ENCODE measurements at places on chromosomes 13 and 19. TPM values are rescaled to one million over a fixed set of nuclear protein-coding genes. Genes with fewer than 3 reads are reported as not detected.

Gene FXYD1
- 152 TPM for total RNA-seq

Gene PODNL1
- total RNA-seq, result 0.09 TPM

Gene DNAAF3
- 0.13 TPM for total RNA-seq

Gene RETN
- total RNA-seq, result 2.0 TPM

Gene NBEA
- total RNA-seq, result 18.0 TPM

Gene RXFP2
- total RNA-seq, result not detected

Gene ZNF552
- total RNA-seq, result 5.5 TPM

Gene CBLC
- not detected for total RNA-seq

Gene ZNF610
- 4.3 TPM for total RNA-seq

Gene ZNF497
- total RNA-seq, result 2.2 TPM

Gene CABP5
- total RNA-seq, result not detected

Gene CEACAM4
- not detected for total RNA-seq

Gene S1PR2
- 11.2 TPM for total RNA-seq

Gene SYNGR4
- not detected for total RNA-seq

Gene MAB21L1
- 9.0 TPM for total RNA-seq

Gene ARL11
- total RNA-seq, result 0.58 TPM

Gene ZNF729
- 0.04 TPM for total RNA-seq

Gene RNF225
- not detected for total RNA-seq

Gene FBXO17
- 30.7 TPM for total RNA-seq

Gene CEBPA
- 7.4 TPM for total RNA-seq

Gene PEG3
- total RNA-seq, result 180 TPM

Gene ZNF14
- total RNA-seq, result 9.1 TPM

Gene TDRD12
- 0.22 TPM for total RNA-seq

Gene NCAN
- total RNA-seq, result 0.22 TPM
